PC-9 (cell line): ENCODE measurements at places on chromosomes 3 and 15. TPM values are rescaled to one million over a fixed set of nuclear protein-coding genes. Genes with fewer than 3 reads are reported as not detected.

C3orf20 gene
- not detected in 2 replicates for total RNA-seq

CDHR4 gene
- 2.0 and 3.5 TPM in 2 replicates for total RNA-seq

CASR gene
- not detected in 2 replicates for total RNA-seq

MAGI1 gene
- total RNA-seq: 23.3 and 24.1 TPM in 2 replicates

WDR93 gene
- total RNA-seq: 1.1 and 1.8 TPM in 2 replicates

TERC gene
- 7.6 and 22.7 TPM in 2 replicates for total RNA-seq

KNG1 gene
- not detected in 2 replicates for total RNA-seq

RSRC1 gene
- 43.1 and 60.3 TPM in 2 replicates for total RNA-seq

GABRB3 gene
- total RNA-seq: 4.9 and 6.3 TPM in 2 replicates

SLC30A4 gene
- 2.7 and 3.0 TPM in 2 replicates for total RNA-seq

TMEM62 gene
- total RNA-seq: 12.5 and 17.5 TPM in 2 replicates

CCR9 gene
- total RNA-seq: not detected in 2 replicates

MYZAP gene
- 3.5 and 5.9 TPM in 2 replicates for total RNA-seq

DNA sequence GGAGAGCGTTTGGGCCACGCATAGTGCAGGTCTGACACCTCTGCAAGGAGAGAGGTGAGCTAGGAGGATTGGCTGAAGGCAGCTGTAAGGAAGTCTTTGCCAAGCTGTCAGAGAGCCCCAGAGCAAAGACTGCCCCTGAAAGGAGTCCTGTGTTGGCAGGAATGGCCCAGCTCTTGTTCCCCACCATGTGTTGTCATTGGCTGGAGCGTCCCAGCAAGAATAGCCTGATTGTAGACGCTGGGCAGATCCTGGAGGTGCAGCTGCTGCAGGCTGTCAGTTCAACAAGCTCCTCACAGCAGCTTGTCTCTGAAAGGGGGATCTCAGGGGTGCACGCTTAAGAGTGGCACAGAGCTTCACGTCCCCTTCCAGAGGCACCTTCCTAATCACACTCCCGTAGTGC lies 237.6 kb downstream of the FEZF2 start:
- no peak for DNase-seq

GRCh38 chr3:115804713-115805119 lies 181.4 kb downstream of the GAP43 start:
- DNase-seq: peak; percentile 85

DNA sequence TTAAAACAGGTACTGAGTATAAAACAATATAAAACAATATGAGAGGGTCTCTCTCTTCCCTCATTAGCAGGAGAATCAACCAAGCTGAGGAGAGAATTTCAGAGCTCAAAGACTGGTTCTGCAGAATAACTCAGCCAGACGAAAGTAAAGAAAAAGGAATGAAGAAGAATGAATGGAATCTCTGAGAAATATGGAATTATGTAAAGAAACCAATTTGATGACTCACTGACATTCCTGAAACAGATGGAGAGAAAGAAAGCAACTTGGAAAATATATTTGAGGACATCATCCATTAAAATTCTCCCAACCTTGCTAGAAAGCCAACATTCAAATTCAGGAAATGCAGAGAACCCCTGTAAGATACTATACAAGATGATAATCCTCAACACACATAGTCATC lies 630.9 kb downstream of the PYDC2 start:
- DNase-seq: no peak

DNA sequence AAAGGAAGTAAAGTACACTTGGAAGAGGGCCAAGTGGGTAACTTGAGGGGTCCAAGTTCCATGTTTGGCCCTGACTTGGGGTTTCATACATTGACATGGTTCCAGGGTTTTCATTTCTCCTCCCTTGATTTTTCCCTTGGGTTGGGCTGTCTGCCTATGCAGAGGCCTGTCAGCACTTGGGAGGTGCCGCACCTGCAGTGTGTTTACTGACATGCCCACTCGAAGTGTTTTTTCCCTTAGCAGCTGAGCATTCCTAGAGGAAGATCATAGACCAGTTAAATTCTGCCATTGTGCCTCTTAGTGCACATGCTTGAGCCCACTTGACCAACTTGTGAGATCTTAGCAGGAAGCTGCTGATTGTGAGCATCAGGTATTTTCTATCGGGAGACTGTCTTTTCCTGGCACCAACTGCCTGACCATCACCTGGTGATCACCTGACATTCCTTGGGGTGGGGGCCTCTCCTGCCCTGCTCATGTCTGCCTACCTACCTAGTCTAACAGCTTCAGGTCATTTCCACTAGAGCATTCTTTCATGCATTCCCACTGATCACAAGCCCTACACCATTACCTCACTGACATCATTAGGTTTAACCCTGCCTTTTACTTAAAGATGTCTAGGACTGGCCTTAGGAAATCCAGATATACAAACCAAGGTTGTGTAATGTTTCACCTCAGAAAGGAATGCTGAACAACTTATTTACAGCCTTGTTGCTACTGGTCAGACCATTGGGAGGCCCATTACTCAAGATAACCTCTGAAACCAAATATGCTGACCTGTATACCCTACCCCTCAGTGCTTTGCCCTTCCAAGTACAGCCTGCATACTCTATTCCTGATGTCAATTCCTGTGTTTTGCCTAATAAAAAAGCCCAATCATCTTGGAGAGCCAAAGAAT lies 68.3 kb downstream of the CD47 start:
- DNase-seq: peak; percentile 16

DNA sequence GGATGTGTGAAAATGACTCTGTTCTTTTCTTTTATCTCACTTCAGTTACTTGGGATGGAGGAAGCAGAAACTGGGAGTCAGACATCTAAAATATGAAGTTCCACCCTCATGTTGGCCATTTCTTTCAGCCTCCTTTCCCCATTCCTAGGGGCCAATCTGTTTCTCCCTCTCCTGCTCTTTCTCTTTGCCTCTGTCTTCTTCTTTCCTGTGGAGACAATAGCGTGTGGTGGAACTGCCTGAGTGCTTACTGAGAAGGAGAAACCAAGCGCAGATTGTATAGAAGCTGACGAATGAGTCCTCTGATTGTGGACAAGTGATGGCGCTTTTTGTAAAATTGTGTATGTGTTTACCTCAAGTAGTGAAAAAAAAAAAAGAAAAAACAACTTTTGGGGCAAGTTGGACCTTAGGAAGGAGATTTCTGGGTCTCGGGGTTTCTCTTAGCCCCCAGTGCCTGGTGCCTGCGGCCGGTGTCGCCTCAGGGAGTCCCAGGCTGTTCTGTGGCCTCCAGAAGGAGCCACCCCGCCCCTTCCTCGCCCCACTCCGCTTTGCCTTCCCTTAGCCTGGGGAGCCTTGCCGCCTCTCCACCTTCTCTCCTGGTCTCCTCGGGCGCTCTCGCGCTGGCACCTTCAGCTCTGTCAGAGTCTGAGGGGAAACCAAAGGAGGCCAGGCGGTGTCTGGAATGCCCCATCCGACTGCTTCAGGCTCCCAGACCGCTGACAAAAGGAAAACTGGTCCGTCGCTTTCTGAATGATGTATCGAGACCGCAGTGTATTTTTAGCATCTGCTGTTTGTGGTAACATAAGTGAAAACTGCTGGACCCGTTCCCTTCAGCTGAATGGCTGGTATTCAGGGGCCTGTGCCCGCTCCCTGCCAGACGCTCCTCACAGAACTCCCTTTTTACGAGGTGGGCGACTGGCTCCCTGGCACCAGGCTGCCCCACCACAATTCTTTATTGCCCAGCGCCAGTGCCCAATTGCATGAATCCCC lies 30.1 kb downstream of the SCG5 start:
- no peak for DNase-seq

- peak; percentile 58 for DNase-seq
These were observed 1.5 kb downstream of the MEGF11 start for GRCh38 chr15:66251790-66252684.

GRCh38 chr3:135159681-135160247 lies 364.7 kb downstream of the EPHB1 start:
- DNase-seq: no peak

GRCh38 chr3:152197937-152198336 lies 70.8 kb upstream of the MBNL1 start:
- DNase-seq: no peak

DNA sequence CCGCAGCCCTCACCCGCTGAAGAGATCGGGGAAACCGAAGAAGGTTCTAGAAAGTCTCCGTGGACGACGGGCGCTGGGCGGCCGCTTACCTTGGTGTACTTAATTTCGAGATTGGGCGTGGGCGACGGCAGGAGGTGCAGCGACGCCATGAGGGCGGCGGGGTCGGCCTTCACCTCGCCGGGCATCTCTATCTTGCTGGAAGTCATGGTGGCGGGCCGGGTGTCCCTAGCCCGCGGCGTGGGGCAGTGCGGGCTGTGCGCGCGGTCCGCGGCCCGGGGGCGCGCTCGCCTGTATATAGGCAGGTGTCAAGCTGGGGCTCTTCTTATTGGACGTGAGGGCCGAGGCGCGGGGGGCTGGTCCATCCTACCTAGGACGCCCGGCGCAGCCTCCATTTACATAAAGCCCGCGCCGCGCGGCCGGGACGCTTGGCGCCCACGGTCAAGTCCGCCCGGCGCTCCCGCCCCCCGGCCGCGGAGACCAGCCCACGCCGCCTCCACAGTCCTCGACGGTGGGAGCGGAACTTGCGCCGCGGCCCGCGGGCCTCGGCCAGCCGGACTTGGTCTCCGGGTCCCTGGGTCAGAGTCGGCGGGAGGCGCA lies at the start of gene ALDH1A2:
Gene ALDH1A2 (minus strand): TSS at position 267 of the 597 bp plus-strand sequence. CDS start 61 bp downstream, at position 206.
- no peak for DNase-seq

DNA sequence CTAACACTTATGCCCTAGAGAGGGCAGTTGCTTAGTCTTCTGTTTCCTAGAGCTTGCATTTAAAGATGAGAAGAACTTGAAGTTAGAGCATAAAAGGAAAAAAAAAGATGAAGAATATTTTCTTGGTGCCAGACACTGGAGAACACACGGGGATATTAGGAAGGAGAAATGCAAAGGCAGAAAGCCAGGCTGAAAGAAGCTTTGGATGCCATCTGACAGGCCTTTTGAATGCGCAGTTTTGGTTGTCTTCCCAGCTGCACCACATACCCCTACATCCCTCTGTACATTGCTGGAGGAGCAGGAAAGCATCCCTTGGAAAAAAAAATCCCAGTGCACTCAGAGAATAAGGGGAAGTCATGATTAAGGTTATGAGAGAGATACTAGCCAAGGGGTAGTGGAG lies 378.9 kb downstream of the GAP43 start:
- DNase-seq: no peak

- DNase-seq: peak; percentile 93
These were observed at the start of gene AQR for GRCh38 chr15:34969340-34970097. TSS of gene AQR (minus strand) at chr15:34969742. CDS start at chr15:34969613, 129 bp downstream.

GRCh38 chr15:77496715-77497109 lies 76.0 kb downstream of the HMG20A start:
- peak; percentile 71 for DNase-seq

DNA sequence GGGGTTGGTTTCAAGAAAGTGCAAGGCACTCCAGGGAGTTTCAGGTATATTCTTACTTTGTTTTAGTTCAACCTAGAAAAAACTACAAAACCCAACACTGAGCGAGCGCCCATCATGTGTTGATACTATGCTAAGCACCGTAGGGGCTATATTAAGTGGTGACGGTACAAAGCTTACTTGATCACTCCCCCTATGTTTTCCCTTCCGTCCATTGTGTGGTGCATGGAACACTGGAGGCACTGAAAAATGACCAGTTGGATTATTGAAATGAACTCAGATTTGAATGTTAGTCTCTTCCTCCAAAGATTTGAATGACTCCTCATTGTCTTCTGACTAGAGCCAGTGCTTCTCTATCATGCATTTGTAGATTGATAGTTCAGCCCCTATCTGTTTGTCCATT lies 6.6 kb downstream of the MYZAP start:
- DNase-seq: no peak

- no peak for DNase-seq
These were observed 83.9 kb upstream of the MYO5C start for GRCh38 chr15:52379395-52380106.

GRCh38 chr3:62293051-62293780 lies 80.1 kb downstream of the FEZF2 start:
- no peak for DNase-seq

GRCh38 chr3:58383476-58383875 lies 50.2 kb downstream of the PDHB start:
- no peak for DNase-seq

DNA sequence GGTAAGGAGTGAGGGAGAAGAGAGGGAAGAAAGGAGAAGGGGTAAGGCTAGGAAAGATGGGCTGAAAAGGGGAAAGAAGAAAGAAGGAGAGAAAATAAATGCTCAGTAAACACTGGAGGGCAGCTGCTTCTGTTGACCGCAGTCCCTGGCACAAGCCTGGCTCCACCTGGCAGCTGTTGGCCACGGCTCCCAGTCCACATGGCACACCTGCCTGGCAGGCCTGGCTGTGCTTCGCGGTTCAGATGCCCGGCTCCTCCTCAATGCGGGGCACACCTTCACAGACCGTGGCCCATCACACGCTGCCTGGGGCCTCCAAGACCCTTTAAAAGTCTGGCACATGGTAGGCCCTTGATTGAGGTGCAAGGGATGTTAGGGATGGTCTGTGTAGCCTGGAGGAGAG lies 516.8 kb upstream of the PROK2 start:
- no peak for DNase-seq

GRCh38 chr15:64067564-64068030 lies 21.3 kb upstream of the DAPK2 start:
- DNase-seq: no peak

DNA sequence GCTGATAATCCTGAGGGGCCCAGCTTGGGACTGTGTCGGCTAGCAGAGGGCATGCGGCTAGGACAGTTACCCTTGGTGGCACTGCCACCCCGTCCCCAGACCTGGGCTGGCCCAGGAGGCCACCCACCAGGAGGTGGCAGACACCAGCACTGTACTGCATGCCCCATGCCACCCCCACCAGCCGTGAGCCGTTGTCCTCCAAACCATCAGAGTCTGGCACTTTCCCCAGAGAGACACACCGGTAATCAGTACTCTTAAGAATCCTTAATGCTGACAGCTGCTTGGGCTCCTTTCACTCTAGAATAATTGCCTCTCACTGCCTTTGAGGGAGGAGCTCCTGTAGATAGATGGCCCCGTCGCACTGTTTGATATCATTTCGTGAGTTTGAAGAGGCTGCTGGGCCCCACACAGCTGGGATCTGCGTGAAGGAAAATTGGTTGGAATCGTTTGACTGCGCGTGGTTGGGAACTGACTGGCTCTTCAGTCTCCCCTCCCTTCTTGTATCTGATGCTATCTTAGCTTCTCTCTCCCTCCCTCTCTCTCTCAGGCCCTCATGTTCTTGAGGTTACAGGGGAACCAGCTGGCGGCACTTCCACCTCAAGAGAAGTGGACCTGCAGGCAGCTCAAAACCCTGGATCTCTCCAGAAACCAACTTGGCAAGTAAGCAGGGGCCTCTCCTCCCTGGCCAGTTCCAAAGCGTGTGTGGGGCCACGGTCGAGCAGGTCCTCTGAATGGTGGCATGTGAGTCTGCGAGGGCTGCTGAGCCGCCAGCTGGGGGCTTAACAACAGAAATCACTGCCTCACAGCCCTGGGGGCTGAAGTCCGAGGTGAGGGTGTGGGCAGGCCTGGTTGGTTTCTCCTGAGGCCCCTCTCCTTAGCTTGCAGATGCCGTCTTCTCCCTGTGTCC lies 94.9 kb downstream of the LRRK1 start:
- no peak for DNase-seq

- DNase-seq: no peak
These were observed 28.2 kb downstream of the CLEC3B start for GRCh38 chr3:45054196-45054857.

GRCh38 chr15:90190606-90191343 lies 10.4 kb upstream of the SEMA4B start:
- no peak for DNase-seq

- DNase-seq: peak; percentile 60
These were observed 104.4 kb downstream of the FMN1 start for GRCh38 chr15:33089878-33090757.

- DNase-seq: no peak
These were observed 2.1 kb downstream of the LDHAL6B start for GRCh38 chr15:59208613-59209249.
